ENCODE measurements at places on chromosomes 6 and 20.

DNA sequence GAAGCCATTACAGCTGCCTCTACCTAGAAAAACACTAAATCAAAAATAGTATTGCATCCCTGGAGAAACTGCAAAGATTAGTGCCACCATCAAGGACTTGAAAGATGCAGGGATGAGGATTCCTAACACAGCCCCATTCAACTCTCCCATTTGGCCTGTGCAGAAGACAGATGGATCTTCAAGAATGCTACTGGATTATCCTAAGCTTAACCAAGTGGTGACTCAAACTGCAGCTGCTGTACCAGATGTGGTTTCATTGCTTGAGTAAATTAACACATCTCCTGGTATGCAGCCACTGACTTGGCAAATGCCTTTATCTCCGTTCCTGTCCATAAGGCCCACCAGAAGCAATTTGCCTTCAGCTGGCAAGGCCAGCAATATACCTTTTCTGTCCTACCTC lies 117.4 kb downstream of the TBC1D32 start:
- DNase-seq, result peak; percentile 2

GRCh38 chr6:16637635-16638034 lies 123.6 kb downstream of the ATXN1 start:
- DNase-seq, result no peak

DNA sequence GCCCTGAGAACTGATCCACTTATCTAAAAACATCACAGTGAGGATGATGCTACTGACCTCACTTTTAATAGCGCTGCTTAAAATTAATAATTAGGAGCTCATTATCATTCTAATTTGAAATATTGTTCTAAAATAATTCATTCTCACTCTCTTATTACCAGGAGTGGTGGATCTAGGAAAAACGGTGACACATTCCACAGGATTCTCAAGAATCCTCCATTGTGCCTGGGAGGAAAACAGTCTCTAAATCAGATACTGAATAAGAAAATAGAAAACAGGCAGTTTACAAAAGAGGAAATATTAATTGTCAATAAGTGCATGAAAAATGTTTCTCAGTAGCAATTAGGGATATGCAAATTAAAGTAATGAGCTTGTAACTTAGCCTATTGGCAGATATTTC lies 187.4 kb downstream of the TENT5A start:
- no peak for DNase-seq

- no peak for DNase-seq
These were observed 25.5 kb downstream of the AKAP12 start for GRCh38 chr6:151265282-151265681.

DNA sequence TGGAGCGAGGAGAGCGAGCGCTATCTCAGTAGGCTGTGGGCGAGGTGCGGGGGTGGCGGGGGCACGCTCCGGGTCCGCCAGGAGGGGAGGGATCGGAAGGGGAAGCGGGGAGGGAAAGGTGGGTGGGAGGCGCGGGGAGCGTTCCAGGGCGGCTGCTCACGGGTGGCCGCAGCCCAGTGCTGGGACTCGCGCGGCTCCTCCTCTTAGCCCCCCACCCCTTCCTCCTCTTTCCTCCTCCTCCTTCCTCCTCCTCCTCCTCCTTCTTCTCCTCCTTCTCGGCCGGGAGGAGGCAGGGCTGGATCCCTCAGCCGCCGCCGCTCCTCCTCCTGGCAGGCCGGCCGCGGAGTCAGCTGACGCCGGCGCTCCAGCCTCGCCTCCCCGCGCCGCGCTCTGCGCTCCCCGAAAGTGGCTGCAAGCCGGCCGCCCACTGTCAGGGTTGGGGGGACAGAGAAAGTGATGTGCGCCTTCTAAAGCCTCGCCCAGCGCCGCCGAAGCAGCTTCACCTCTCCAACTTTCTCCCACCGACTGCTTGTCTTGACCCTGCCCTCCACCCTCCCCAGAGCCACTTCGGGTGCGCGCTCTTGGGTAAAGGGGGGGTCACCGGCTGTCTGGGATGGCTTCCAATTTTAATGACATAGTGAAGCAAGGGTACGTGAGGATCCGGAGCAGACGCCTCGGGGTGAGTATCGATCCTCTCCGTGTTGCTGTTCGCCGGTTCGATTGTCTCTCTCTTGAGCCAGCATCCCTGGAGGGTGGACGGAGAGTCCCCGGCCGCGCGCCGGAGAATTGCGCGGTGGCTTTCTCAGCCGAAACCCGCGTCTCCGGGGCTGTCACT lies at the start of gene DOK5:
Gene DOK5 (plus strand): TSS at position 260 of the 835 bp plus-strand sequence. CDS start 354 bp downstream, at position 614.
- peak; percentile 53 for DNase-seq

- DNase-seq, result peak; percentile 15
These were observed 2.4 kb downstream of the TCF21 start for GRCh38 chr6:133891149-133891926.

- no peak for DNase-seq
These were observed 340.4 kb downstream of the TPBG start for GRCh38 chr6:82704045-82704444.

DNA sequence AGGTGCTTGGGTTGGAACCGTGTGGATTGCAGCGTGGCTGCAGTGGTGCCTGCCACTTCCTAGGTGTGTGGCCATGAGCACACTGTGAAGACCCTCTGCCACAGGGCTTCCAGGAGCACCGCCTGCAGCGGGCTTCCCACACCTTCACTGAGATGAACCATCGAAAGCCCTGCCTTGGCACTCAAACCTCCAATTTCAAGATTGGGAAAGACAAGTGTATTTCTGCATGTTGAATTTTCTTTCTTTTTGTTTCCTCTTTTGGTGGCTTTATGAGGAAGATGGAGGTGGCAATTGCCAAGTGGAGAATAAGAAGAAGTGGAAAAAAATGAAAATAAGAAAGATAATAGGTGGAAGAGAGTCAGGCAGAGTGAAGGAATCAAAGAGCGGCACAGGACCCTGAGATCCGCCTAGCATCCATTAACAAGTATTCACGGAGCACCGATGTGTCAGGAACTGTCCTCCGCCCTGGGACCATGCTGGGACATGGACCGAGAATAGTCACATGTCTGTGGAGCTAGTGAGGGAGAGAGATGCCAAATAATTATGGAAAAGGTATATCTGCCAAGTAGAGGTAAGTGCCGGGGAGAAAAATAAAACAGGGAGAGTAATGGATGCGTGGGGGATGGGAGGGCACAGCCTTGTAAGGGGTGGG lies 159.9 kb downstream of the BCAS1 start:
- DNase-seq, result no peak

GRCh38 chr6:113466526-113466925 lies 390.6 kb upstream of the MARCKS start:
- no peak for DNase-seq

GRCh38 chr6:165266621-165267020 lies 42.8 kb downstream of the C6orf118 start:
- no peak for DNase-seq

GRCh38 chr20:16501301-16501700 lies 71.9 kb downstream of the KIF16B start:
- no peak for DNase-seq

DNA sequence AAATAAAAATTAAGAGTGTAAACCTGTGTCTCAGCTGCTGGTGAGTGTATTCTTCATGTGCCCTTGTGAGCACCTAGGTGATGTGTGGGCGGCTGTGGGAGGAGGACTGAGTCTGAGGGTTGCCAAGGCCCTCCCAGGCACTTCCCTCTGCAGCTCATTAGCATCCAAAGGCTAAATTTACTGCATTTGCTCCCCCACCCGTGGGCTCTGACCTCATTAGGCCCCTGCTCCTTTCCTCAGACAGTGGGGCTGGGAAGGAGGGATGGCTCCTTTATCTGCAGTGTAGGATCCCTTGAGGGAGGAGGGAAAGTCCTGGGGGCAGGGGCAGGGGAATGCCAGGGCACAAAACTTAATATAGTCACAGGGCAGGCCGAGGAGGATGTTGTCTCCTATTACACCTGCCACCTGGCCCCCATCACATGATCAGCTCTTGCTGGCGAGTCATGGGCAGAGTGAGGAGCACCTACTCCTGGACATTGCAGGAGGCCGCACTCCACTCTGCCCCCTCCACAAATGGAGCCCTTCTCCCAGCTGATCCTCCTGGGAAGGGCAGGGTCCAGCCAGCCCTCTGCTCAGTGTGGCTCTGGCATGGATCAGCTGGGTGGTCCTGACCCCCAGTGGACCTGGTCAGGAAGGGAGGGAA lies 133.2 kb downstream of the MRPL14 start:
- no peak for DNase-seq

DNA sequence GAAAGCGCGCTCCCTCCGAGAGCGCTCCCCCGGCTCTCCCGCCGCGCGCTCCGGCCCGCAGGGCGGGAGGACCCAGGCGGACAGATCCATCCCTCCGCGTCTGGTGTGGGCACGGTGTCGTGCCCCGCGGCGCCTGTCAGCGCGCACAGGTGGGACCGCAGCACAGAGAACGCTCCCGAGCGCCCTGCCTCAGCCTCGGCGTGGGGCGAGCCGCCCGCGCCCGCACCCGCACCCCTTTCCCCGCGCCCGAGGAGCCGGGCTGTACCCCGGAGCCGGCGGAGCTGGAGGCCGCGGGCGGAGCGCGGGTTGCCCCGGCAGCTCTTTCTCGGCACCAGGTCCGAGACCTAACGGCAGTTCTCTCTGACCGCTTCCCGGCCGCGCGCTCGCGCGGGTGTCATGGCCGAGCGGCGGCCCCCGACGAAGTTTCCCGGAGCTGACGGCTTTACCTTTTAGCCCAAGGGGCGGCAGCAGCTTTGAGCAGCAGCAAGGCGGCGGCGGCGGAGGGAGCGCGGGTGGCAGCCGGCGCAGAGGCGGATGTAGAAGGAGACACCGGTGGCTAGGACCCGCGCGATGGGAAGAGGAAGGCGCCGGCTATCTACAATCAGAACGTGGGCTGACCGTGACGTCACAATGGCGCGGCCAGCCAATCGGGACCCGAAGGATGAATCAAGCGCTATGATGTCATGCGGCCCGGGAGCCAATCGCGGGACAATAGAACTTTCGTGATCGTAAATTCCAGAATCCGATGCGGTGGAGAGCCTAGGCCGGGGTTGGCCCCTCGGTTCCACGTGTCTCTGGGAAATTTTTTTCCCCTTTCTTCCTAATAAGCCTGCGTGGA lies at the start of gene ELOVL5:
Gene ELOVL5 (minus strand): TSS at position 580 of the 838 bp plus-strand sequence. CDS start 53,251 bp downstream, outside the sequence.
- peak; percentile 99 for DNase-seq

DNA sequence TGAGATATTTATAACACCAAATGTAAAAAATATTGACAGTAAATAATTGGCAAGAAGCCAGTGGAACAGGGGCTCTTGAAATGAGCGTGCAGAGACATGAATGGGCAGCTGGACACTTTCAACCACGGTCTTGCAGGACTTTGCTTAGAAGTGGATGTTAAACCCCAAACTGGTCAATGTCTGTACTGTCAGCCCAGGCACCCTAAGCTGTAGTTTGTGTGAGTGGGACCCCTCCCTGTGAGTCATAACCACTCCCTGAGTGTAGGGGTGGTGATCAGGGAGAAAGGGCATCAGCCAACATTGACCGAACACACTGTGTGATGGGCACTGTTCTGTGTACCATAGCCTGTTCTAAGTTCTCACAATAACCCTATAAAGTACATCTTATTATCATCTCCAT lies 108.6 kb downstream of the FIG4 start:
- no peak for DNase-seq

DNA sequence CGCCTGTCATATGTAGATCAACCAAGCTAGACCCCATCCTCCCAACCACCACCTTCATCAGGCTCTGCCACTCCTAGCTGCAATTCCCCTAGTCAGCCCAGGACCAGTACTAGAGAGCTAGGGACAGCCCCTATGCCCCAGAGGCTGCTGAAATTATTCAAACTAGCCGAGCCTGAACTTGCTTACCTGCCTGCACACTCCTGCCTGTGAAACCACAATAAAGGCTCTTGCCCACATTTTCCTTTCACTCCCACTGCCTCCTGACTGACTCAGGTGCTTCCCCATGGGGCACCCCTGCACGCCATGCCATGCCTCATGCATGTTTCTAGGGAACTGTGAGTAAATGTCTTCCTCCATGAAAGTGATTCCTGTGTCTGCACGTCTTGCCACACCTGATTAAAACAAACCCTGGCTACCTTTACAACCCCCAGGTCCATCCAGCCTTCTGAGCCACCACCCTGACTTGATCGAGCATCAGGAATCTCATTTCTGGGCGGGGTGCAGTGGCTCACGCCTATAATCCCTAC lies 66.5 kb upstream of the IER3 start:
- DNase-seq, result no peak

DNA sequence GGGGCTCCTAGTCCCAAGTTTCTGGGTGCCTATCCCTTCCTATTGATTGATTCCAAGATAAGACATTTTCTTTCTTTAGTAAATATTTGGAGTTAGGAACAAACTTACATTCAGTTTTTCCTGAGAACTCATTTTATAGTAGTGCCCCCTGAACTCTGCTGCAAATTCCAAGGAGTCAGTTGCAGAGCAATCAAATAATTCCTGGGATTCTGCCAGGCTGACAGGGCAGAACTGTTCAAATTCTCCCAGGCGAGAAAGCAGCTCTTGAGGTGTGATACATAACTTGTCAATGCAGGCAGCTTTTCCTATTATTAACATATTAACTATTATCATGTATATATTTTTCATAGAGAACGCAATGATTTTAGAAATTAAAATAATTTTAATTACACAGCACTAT lies 15.9 kb upstream of the ZBTB24 start:
- DNase-seq, result no peak

DNA sequence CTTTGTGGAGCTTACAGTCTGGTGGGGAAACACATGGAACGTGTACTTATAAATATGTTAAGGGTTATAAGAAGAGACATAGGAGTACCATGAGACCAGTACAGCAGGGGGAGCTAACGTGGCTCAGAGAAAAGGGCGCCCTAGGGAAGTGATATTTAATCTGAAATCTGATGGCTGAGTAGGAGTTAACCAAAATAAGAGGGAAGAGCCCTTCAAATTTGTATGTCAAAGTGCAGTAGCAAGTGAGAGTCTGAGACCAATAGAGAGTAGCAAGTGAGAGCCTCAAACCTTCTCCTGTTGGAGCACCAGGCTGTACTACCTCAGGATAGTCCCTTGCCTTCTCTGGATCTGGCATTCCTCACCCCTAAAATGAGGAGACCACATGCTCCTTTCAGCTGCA lies 6.1 kb upstream of the PKIG start:
- peak; percentile 70 for DNase-seq

DNA sequence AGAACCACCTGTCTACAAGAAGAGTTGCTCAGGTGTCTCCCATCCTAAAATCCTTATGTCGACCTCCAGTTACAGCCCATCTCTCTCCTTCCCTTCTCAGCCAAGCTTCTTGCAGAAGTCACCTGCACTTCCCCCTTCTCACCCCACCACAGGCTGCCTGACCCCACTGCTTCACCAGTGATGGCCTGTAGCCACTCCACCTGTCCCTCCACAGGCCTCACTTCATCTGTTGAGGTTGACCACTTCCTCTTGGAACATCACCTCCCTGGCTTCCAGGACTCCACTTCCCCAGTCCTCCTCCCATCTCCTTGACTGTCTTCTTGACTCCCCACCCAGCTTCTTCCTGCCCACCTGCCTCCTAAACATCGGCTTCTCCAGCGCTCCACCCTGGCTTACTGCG lies 25.4 kb downstream of the MRPL14 start:
- no peak for DNase-seq

DNA sequence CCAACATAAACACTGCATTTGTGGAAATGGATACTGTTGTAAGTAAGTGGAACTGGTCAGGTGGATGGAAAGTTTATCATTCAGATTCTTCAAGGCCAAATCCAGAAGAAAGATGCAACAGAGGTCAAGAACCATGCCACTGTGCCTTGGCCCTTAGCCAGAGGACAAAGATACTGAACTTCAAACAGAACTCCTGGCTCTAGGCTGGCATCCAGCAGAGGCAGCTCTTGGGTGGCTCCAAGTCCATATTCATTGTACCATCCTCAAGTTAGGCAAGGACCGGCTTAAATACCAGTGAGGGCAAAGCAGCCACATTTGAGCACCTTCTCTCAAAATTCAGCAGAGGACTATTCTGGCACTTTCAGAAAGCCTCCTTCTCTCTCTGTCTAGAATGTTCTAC lies 53.2 kb downstream of the DNAAF9 start:
- DNase-seq, result no peak

Measured in fibroblast of gingiva (primary cell).